ENCODE measurements at places on chromosomes 7 and 10.
A peak's percentile ranks its signal among the peaks of the same experiment; 100 is the strongest.

DNA sequence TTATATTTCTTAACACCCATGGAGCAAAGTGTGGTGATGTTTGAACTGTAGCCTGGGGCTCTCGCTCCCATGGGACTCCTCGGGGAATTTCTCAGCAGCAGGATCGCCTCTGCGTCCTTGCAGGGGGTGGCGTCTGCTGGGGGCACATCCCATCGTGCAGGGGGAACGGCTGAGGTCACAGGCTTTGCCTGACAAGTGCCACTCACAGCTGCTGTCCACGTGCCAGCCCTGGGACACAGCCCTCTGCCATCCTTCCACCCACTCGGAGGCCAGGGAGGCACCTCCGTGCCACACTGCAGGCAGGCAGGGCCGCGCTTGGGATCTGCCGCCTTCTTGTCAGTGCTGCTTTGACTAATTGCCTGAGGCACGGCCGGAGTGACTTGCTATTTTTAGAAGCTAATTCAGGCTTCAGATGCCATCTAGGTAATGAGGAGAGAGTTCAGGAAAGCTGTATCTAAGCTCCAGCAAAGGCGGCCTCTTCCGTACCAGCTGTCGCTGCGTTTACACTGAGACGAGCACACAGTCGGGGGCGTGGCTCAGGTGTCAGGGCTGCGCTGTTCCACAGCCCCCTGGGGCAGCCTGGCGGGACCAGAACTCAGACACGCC is 45.7 kb downstream of the PITRM1 start:
- no peak for DNase-seq

- no peak for DNase-seq
Measured at GRCh38 chr7:41385996-41386395, 316.9 kb downstream of the INHBA start.

- DNase-seq, result no peak
Measured at GRCh38 chr7:16462431-16462889, 3.1 kb downstream of the SOSTDC1 start.

DNA sequence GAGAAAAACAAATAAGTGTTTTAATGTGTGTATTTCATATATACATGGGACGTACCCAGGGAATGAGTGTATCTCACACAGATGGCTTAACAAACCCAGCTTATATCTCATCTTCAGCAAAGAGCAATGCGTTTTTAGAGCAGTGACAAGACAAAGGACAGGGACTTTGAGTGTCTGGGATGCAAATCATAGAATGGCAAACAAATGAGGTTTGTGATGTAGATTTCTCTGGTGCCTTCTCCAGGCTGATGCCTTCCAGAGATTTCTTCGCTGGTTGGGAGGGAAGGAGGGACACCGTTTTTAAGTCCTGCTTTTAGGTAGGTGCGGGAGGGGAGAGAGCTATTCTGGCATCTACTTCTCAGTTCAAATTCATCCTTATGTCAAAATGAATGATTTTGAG is 16.6 kb downstream of the LANCL2 start:
- DNase-seq, result no peak

DNA sequence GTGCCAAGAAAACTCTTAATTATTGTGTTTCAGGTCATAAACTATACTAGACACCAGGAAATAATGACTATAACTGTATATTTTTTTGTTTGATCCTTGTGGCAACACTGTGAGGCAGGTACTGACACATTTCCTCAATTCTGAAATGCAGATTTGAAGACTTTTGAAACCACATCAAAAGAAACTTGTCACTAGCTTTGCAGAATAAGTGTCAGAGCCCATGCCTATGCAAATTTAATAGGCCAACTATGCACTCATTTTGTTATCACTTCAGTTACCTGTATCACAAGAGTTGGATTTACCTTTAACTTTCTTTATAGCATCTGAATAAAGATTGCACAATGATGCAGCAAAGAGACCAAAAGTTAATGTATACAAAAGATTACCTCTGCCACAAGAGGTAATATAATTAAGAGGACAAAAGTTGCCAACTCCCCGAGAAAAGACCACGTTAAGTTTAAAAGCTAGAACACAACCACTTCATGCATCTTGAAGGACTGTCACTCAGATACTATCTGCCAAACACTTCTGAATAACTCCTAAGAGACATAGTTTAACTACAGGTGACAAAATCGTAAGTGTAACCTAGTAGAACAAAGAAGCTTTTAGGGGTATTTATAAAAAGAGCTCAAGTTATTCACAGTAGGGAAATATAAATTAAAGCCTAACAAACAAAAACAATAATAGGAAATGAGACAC is 80.5 kb downstream of the ELAPOR2 start:
- no peak for DNase-seq

DNA sequence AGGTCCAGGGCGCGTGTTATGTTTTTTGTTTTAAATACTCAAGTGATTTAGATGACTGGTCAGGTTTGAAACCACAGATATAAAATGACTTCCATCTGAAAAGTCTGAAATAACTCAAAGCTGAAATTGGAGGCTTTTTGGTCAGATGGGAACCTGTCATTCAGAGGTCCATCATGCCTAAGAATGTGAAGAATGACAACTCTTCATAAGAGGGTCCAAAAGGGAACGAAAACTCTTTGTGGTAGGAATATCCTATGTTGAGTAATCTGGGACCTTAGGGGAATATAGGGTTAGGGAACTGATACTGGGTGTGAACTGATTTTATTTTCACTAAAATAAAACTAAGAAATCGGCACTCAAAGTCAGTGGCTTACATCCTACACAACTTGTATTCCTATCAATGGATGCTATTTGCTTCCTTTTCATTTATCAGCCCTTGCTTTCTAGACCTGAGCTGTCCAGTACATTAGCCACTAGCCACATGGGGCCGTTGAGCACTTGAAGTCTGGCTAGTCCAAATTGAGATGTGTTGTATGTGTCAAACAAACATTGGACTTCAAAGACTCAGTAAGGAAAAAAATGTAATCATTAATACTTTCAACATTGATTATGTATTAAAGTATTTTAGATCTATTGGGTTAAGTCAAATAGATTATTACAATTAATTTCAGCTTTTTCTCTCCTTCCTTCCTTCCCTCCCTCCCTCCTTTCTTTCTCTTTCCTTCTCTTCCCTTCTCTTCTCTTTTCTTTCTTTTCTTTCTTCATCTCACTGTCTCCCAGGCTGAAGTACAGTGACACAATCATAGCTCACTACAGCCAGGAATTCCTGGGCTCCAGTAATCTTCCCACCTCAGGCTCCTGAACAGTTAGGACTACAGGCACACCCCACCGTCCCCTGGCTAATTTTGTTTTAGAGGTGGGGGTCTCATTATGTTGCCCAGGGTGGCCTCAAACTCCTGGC is 56.5 kb upstream of the KDM7A start:
- DNase-seq, result no peak

DNA sequence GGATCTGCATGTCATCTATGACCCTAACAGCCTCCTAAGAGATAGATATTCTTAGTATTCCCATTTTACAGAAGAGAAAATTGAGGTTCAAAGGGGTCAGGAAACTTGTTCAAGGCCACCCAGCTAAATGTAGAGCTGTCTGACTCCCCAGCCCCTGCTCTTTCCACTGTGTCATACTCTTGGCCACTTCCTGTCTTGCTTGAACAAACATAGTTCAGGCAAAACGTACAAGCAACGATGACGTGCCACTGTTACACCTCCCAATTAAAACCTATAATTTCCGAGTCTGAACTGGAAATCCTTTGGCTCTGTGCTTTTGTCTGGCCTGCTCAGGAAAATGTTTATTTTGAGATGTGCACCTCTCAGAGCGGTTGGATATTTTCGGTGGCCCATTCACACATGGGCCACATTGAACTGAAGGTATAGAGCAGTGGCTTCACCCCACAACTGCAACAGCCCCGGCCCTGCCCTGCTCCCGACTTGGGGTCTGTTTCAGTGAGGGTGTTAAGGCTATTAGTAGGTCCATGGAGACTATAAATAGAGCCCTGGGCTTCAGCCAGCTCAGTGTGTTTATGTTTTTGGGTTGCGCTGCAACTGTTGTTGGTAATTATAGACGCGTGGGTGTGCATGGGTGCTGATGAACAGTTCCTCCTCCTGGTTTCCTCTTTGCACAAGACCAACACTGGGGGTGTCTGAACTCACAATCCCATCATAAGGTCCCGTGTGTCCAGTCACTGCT is 172.3 kb upstream of the ADO start:
- peak; percentile 71 for DNase-seq

DNA sequence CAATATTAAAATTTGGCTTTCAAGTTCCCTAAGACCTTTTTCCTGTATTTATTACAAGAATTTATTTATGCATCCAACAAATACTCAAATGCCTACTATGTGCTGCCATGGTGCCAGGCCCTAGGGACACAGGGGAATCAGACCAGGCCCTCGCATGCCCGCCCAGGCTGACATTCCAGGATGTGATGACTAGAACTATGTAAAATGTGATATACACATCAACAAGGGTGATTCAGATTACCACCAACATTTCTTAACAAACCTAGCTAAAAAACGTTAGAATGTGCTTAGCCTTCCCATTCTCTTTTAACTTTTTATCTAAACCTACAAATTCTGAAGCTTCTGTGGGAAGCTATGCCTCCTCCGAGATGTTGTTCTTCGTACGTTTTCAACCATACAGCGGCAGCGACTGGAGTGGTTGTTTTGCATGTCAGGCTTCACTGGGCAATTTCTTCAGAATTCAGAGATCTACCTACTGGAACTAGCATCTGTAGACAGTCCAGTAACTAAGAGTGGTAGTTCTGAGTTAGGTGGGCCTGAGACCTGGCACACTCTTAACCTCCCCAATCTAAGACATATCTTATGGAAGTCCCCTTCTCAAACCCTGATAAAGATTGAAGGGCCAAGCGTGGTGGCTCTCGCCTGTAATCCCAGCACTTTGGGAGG is 22.1 kb downstream of the GNA12 start:
- DNase-seq, result no peak

DNA sequence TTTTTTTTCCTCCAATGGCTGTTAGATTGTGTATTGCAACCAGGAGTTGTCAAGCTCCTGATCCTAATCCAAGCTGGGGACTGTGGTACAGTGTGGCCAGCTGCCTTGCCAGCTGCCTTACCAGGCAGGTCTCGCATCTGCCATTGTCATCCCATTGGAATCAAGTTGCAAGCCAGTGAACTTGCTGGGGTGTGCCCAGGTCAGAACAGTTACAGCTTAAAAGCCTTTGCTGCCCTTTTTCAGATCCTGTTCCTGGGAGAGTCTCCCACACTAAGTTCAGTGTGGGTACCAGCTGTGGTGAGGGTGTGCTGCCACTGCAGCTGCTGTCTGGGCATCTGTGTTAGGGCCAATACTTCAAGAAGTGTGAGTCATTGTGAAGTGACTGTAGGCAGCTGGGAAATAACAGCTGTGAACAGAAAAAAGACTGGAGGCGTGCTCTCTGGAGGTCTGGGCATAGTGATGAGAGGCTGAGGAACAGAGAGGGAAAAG is 72.8 kb downstream of the CCNY start:
- DNase-seq, result no peak

DNA sequence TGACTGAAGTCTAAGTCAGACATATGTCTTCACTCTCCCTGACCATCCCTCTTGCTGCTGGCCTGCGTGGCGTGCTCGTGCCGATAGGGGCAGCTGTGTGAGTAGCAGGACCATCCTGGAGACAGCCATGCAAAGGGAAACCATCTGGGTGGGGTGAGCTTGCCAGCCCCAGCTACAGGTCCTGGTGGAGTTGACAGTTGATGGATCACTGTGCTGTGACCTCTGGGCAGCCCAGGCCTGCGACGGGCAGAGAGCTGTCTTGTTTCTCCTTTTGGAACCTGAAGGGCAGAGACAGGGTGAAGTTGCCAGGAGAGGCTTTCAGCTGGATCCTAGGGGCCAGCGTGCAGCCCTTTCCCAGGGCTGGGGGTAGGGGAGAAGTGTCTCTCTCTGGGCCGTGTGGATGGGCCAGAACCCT is 44.7 kb downstream of the GRK5 start:
- no peak for DNase-seq

DNA sequence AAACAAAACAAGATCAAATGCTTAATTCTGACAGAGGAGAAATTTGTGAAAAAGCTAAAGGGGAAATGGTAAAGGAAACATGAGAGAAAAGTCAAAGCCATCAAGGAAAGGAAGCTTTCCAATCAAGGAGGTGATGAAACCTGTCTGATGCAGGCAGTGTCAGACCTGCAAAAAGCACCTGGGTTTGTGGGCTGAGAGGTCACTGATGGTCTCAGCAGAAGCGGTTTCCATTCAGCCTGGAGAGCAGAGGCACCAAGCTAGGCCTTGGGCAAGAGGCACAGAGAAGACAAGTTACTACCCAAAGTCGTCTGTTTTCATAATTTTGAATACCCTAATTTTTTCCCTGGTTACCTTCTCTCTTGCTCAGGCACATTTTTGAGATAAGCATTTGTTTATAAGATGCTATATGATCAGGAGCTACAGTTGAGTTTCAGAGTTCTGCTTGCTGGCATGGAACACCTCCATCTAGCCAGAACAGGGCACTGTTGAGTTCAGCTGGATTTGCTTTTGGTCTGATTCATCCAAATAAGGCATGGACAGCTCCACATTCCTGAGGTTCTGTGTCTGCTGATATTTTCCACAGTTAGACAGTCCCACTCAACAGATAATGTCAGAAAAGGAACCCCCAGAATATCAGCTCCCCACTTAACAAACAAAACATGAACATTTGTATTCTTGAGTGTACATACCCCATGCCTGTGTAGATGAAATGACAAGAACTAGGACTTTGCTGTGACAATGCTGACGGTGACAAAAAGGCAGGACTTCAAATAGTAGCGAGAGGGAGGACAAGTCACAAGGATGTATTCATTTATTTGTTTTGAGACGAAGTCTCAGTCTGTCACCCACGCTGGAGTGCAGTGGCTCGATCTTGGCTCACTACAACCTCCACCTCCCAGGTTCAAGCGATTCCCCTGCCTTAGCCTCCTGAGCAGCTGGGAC is 4.9 kb upstream of the PPIA start:
- no peak for DNase-seq

- no peak for DNase-seq
Measured at GRCh38 chr10:59851864-59852263, 54.5 kb downstream of the CCDC6 start.

- DNase-seq, result no peak
Measured at GRCh38 chr10:72026278-72027111, 61.9 kb downstream of the SPOCK2 start.

- no peak for DNase-seq
Measured at GRCh38 chr7:46710927-46711326, 789.9 kb upstream of the IGFBP3 start.
